H7 (cell line): ENCODE measurements at places on chromosomes 6 and 20.
A peak's percentile ranks its signal among the peaks of the same experiment; 100 is the strongest.

DNA sequence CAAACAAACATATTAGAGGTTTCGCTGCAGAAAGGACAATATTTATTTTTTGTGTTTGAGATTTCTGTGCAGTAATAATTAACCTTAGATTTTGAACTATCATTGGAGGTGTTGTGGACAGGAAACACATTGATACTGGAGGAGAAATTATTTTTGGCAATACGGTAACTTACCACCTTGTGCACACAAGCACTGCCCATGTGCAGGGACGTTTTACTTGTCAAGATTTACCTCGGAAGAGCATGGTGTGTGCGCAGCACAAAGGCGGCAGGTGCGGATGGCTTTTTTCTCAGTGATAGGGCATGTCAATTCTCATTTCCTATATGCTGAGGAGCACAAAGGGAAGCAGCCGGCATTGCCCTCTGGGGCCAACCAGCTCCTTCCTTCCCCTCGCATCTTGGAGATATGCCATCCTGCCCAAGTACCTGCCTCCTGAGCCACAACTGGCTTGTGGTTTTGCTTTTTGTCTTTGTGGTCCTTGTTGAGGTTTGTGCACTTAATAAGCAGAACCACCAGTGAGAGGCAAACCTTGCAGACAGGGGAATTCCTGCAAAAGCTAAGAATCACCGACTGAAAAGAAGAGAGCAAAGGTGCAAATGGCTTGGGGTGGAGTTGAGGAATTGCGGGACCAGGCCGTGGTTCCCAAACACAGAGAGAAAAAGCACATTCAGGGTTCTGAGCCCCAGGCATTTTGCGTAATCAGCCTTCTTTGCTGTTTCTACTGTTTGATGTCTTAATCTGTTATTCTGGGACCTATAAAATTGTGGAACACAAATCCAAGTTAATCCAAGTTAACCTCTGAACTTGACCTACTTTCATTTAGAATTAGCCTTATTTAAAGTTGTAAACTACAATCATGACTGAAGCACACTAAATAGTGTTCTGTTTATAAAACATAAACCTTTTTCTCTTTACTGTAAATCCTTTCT is 21.9 kb downstream of the SAMD5 start:
- no peak for DNase-seq

DNA sequence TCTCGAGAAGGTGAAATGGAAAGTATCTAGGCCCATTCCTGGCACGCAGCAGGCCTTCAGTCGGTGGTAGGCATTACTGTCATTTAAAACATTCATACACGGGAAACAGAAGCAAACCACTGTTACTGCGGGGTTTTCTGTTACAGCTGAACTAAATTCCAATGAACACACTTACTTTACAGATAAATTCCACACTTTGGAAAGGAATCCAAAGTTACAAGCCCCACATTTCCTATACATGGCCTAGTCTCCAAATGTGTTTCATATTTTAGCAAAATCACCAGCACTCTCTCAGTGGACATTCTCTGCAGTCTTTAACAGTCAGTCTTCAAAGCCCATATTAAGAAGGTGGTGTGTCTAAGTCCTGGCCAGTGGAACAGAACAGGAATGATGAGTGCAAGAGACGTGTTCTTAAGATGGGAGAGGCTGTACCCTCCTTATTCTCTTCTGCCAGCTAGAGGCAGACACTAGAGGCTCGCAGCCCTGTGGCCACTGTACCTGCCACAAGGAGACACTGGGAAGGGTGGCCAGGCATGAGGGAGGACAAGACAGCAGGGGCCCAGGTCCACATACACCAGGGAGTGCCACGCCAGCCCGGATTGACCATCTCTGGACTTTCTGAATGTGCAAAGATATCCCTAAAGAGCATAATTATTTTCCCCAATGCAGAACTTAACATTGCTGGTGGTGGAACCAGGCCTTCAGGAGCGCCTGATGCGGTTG is 76.4 kb downstream of the CDC5L start:
- DNase-seq, result peak; percentile 3

- DNase-seq, result peak; percentile 70
Measured at GRCh38 chr20:48456366-48457192, 371.2 kb downstream of the PREX1 start.

DNA sequence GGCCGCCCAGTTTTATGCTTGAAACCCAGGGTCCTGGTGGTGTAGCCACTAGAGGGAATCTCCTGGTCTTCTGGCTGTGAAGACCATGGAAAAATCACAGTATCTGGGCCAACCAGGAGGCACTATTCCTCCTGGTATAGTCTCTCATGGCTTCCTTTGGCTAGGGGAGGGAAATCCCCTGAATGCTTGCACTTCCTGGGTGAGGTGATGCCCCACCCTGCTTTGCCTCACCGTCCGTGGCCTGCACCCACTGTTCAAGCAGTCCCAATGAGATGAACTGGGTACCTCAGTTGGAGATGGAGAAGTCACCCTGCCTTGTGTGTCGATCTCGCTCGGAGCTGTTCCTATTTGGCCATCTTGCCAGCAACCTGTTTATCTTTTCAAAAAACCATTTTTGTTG is 10.1 kb upstream of the ZNF337 start:
- DNase-seq, result no peak

DNA sequence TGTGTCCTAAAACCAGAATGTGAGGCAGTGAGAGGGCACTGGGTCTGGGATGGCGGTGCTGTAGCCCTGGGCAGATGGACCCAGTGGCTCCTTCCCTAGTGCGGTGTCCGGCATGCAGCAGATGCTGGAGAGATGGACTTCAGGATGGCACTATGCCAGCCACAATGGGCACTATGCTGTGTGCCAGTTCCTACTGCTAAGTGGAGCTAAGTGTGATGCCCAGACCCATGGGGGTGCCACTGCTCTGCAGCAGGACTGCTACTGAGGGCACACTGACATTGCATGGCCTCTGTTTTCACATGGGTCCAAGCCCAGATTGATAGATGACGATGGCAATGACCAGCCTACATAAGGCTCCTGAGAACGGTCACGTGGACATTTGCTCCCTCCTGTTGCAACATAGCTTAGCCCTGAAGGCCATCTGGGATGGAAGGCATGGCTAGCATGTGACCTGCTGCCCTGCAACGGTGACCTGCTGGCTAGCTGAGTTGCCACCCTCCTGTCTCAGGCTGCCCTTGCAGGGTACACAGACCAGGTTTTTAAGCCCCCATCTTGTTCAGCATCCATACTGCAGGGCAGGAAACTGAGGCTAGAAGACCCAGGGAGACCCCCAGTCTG is 31.3 kb upstream of the KCNK16 start:
- no peak for DNase-seq

DNA sequence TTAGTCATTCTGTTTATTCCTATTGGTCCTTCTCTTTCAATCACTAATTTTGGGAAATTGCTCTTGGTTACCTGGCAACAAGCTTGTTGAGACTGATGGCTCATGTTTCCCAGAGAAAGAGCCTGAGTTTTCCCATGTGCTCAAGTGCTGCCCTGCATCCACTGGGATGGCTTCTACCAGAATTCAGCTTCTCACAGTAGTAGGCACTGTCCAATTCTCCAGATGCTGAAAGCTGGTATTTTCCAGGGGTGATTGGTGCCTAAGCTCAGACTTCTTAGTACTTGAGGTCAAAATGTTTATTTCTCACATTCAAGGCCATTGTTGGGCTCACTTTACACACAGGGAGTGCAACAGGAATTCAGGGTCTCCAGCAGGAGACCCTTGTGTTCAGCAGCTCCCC is 29.1 kb upstream of the SLC2A12 start:
- DNase-seq, result no peak

GRCh38 chr20:10854976-10855375 is 181.2 kb upstream of the JAG1 start:
- DNase-seq, result no peak

- DNase-seq, result no peak
Measured at GRCh38 chr20:51484831-51485230, 57.7 kb downstream of the NFATC2 start.

DNA sequence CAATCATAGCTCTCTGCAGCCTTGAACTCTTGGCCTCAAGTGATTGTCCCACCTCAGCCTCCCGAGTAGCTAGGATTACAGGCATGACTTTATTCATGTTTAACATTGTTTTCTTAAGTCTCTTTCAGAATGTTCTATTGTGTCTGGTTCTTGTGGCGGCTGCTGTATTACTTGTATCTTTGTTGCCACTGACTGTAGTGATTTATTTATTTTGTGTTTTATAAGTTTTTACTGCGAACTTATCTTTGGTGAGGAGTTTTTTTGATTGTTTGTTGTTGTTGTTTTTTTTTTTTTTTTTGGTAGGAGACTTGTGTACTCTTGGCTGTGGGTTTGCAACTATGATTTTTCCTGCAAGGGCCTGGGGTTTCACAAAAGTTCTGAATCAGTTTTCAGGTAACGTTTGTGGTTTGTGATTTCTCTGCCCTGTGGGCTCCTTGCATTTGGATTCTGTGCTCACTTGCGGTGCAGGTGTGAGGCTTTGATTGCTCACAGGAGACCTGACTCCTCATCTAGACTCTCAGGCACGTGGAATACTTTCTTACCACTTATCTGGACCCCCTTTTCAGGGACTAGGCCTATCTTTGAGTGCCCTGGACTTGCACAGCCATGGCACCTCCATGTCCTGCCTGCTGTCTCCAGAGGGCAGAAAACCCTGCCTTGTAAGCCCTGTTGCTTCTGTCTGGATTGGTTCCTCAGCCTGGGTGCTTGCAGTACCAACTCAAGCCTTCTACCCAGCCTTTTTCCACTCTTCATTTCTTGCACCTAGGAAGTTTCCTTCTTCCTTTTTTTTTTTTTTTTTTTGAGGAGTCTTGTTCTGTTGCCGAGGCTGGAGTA is 25.2 kb downstream of the KIF25 start:
- no peak for DNase-seq

DNA sequence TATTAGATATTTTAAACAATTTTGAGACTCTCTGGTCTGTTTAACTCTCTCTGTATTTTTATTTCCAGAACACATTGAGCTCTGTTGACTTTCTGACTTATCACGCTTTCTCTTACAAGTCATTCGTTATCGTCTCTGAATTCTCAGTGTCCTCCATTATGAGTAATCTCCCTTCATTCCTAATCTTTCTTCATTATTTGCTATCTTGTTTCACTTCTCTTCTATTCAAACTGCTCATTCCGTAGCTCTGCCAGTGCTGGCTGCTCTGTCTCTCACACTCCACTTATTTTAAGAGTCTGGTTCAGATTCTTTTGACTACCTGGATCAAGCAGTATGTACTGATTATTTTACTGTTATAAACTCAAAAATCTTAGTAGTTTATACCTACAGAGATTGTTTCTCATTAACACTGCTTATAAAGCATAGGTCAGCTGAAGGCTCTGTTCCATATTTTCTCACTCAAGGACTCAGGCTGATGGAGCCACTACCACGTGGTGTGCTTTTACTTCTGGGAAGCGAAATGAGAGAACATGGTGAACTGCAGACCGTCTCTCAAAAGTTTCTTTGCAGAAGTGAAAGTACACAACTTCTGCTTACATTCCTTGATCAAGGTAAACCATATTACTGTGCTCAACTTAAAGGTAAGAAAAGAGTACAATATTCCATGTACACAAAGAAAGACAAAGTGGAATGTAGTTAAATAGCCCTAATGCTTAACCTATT is 485.2 kb downstream of the GRIK2 start:
- DNase-seq, result no peak

GRCh38 chr20:1033751-1034414 is 31.8 kb upstream of the RSPO4 start:
- DNase-seq, result no peak

DNA sequence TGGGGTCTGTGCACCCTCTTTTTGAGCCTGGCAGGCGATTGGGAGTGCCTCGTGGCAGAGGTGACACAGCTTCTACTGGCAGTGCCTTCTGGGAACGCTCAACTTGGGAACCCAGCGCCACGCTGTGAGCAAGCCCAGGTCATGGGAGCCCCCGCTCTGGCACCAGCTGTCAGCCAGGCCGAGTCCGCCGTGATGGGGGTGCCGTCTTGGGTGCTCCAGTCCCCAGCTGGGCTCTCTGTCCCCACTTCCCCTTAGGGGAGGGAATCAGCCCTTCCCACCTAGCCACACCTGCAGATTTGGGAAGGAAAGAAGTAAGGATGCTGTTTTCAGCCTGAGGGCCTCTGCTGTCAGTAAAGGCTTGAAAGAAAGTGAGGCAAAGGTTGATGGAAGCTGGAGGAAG is 31.0 kb upstream of the NTSR1 start:
- no peak for DNase-seq

- DNase-seq, result no peak
Measured at GRCh38 chr6:167467793-167468431, 143.0 kb downstream of the TTLL2 start.

- no peak for DNase-seq
Measured at GRCh38 chr6:139251045-139251690, 40.6 kb downstream of the TXLNB start.

- DNase-seq, result no peak
Measured at GRCh38 chr6:168708526-168708925, 267.5 kb downstream of the SMOC2 start.

- no peak for DNase-seq
Measured at GRCh38 chr20:10848810-10849370, 175.1 kb upstream of the JAG1 start.

DNA sequence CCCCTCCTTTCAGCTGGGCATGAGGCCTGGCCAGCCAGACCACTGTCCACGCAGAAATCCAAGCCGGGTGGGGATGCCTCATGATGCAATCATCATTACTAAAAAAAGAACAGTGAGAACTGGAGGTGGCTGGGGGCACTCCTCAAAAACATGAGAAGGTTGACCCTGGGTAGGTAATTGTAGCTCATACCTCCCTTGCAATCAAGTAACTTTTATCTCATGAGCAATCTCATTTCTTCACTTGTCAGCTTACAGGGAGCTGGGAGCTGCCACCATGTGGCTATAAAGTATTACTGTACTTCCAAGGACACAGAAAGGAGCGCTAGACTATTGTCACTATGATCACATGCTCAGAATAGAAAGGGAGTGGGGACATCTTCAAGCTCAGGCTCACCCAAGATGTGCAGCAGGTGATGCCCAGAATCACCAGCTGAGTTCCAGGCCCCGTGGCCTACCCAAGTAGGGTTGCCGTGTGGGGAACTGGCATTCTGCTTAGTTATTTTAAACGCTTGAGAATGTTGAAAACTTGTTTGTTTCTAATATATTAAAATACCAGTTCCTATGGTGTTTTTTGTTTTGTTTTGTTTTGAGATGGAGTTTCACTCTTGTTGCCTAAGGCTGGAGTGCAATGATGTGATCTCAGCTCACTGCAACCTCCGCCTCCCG is 3.0 kb upstream of the CDH26 start:
- DNase-seq, result no peak

DNA sequence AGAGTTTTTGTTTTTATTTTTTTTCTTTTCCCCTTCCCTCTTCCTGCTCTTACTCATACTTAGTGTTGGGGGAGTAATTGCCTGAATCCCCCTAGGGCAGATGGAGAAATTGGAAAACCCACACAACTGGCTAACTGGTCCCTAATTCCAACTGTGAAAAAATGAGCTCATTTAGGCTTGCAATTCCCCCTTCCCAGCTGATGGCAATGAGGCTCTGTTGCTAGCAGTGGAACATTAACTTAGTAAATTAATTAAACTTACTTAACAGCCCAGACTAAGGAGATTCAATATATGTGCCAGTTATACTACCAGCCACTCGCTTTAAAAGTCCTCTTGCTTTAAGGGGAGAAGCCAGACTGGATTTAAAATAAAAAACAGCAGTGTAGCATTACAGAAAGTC is 76.6 kb downstream of the PKHD1 start:
- no peak for DNase-seq
